ENCODE measurements at places on chromosomes 7 and 10. TPM values are rescaled to one million over a fixed set of nuclear protein-coding genes. Genes with fewer than 3 reads are reported as not detected.

DNA sequence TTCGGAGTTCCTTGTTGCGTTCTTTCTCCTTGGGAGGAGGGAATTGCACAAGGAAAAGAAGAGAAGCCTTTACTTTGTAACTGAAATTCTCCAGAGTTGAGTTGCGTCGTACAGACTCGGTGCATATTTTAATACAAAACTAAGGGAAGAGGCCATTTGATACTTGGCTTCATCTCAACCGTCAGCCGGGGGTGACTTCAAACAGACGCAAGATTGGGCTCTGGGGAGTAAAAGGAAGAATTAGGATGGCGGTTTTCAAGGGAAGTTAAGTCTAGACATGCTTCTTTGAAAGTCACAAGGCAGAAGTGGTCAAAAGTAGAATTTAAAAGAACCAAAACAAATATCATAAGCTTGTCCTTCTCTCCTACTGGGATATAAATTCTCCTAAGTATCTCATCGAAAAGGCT, 1.6 kb downstream of the PRR15 start:
- H3K27me3 ChIP-seq: no peaks in the 10 kb centered on the region
- peak overlapping the region; percentile 50 for H3K4me3 ChIP-seq
- H3K4me1 ChIP-seq: peaks cover 5% of the 10 kb centered on the region
- peak overlapping the region; percentile 53 for H3K27ac ChIP-seq
- no peak for DNase-seq
- H3K36me3 ChIP-seq: no peaks in the 10 kb centered on the region

DNA sequence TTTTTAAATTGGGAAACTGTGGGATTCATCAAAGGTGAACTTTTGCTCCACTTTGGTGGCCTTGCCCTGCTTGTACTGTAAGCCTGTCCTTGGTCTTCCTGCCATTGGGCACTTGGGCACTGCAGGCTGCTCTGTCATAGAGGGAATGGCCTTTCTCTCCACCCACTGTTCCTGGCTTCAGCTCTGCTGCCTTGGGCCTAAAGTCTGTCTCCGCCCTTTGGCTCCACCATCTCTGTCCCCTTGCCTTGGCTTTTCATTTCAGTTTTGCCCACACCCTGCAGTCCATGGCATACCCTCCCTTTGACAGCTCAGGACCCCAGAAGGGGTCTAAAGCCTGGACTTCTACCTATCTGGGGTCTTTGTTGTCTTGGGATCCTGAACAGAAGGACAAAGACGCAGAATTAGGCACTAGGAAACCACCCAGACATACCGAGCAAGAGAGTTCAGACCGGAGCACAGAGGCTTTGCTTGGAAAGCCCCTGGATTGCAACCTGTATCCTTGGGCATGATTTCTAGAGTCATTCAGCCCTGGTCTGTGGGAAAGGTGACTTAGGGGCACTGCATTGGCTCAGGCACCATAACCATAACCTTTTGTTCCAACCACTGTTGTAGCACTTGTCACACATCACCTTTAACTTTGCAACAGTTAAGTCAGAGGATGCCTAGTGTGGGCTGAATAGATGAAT, 5.2 kb upstream of the ARHGAP22 start:
- H3K4me1 ChIP-seq: no peaks in the 10 kb centered on the region
- no peaks in the 10 kb centered on the region for H3K36me3 ChIP-seq
- no peak overlapping the region for H3K27ac ChIP-seq

- H3K27ac ChIP-seq: peak overlapping the region; percentile 68
- DNase-seq: peak; percentile 90
- peaks cover 9% of the 10 kb centered on the region for H3K4me1 ChIP-seq
- H3K27me3 ChIP-seq: no peaks in the 10 kb centered on the region
- H3K36me3 ChIP-seq: no peaks in the 10 kb centered on the region
Observed at GRCh38 chr7:130141161-130141883, 63.9 kb downstream of the TMEM209 start.

- H3K4me1 ChIP-seq: peaks cover 6% of the 10 kb centered on the region
- no peak overlapping the region for H3K4me3 ChIP-seq
- H3K27me3 ChIP-seq: no peaks in the 10 kb centered on the region
- no peak overlapping the region for H3K27ac ChIP-seq
- no peaks in the 10 kb centered on the region for H3K36me3 ChIP-seq
Observed at GRCh38 chr7:4712281-4713182, 30.4 kb downstream of the FOXK1 start.

DNA sequence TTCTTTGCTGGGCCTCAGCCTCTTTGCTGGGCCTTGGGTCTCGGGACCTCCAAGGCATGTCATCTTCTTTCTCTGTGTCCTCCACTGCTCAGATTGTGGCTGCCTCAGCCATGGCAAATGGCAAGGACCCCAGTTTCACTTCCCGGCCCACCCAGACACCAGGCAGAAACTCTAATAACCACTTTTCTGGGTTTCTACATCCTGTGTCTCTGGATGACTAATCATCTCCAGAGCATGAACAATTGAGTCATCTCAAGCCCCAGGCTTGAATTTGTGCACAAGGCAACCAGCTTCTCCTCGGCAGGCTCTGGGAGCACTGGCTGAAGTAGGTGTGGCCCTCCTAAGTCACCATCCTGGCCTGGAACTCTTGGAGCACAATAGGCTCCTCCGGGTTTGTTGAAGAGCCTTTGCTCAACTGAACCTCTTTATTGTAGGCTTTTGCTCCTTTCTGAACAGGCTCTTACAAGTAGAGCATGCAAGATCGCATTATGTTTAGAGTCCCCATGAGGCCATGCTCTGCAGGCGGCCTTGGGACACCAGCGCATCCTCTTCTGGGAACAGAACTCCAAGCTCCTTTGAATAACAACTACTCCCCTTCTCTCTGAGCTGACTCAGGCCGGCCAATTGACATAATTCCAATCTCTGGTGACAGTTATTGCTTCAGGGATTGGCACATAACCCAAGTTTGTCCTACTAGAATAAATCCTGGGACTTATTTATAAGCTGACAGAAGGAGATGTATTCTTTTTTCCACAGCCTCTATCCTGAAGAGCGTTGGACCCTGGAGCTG, 218.1 kb downstream of the WDR11 start:
- no peak overlapping the region for H3K4me3 ChIP-seq
- H3K27ac ChIP-seq: no peak overlapping the region
- no peaks in the 10 kb centered on the region for H3K4me1 ChIP-seq
- no peaks in the 10 kb centered on the region for H3K27me3 ChIP-seq

DNA sequence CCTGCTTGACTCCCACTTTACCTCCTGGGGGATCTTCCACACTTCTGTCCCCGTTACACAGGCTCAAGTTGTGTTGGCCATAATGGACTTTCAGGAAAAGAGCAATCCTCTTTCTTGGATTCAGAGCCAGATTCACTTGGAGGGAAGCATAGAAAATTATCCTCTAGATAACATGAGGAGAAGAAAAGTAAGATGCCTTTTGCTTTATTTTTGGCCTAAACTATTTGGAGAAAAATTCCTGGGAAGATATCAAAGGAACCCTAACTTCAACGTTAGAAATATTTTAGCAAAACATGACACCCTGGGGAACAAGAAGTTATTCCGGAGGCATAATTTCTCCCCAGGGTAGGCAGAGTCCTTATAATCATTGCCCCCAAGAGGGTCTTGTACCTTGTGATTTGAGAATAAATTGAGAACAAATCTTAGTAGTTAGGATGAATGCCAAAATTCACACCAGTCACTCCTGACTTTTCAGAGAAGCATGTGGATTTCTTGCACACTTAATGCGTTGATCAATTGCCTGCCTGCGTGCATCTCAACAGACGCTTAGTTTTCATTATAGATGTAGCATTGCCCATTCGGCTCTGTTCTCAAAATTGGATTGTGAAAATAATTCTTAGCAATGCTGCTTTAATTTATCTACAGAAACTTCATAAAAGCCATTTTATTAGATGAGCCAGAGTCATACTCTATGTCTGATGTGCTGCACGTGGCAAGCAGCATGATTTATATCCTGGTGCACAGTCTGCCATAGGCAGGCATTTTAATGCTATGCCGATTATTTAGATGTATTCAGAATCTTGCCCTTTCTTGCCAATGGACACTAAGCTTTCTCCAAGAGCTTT, 224.4 kb downstream of the C7orf25 start:
- no peaks in the 10 kb centered on the region for H3K36me3 ChIP-seq
- H3K27ac ChIP-seq: no peak overlapping the region
- no peak for DNase-seq
- H3K27me3 ChIP-seq: no peaks in the 10 kb centered on the region
- no peak overlapping the region for H3K4me3 ChIP-seq

- no peaks in the 10 kb centered on the region for H3K4me1 ChIP-seq
- no peaks in the 10 kb centered on the region for H3K27me3 ChIP-seq
- H3K36me3 ChIP-seq: no peaks in the 10 kb centered on the region
- no peak overlapping the region for H3K27ac ChIP-seq
- DNase-seq: no peak
- H3K4me3 ChIP-seq: no peak overlapping the region
Observed at GRCh38 chr10:85864173-85864549, 502.4 kb downstream of the GRID1 start.

GRCh38 chr7:30475580-30475979, 3.0 kb downstream of the NOD1 start:
- peaks cover 39% of the 10 kb centered on the region for H3K4me1 ChIP-seq
- H3K27me3 ChIP-seq: no peaks in the 10 kb centered on the region
- no peaks in the 10 kb centered on the region for H3K36me3 ChIP-seq

- H3K4me3 ChIP-seq: no peak overlapping the region
- H3K27me3 ChIP-seq: no peaks in the 10 kb centered on the region
- no peaks in the 10 kb centered on the region for H3K4me1 ChIP-seq
- H3K36me3 ChIP-seq: no peaks in the 10 kb centered on the region
Observed at GRCh38 chr7:116018731-116019130, 11.8 kb downstream of the TFEC start.

- peak within 1 kb of the TSS; percentile 67 for H3K4me3 ChIP-seq
- no peaks in the 10 kb centered on the region for H3K36me3 ChIP-seq
- no peaks in the 10 kb centered on the region for H3K27me3 ChIP-seq
- H3K27ac ChIP-seq: peak within 1 kb of the TSS; percentile 95
Observed at GRCh38 chr10:24952143-24952706, at the start of gene PRTFDC1. Gene PRTFDC1 (minus strand): TSS chr10:24952606. CDS start chr10:24952575, 31 bp downstream.

GRCh38 chr10:45000752-45001380, at the start of gene ZNF22:
Gene ZNF22 (plus strand): TSS chr10:45000923. CDS start chr10:45003369, 2,446 bp downstream.
- H3K36me3 ChIP-seq: no peaks in the 10 kb centered on the region
- H3K27me3 ChIP-seq: no peaks in the 10 kb centered on the region
- peak within 1 kb of the TSS; percentile 64 for H3K4me3 ChIP-seq
- H3K4me1 ChIP-seq: peaks cover 19% of the 10 kb centered on the region
- H3K27ac ChIP-seq: peak within 1 kb of the TSS; percentile 75

DNA sequence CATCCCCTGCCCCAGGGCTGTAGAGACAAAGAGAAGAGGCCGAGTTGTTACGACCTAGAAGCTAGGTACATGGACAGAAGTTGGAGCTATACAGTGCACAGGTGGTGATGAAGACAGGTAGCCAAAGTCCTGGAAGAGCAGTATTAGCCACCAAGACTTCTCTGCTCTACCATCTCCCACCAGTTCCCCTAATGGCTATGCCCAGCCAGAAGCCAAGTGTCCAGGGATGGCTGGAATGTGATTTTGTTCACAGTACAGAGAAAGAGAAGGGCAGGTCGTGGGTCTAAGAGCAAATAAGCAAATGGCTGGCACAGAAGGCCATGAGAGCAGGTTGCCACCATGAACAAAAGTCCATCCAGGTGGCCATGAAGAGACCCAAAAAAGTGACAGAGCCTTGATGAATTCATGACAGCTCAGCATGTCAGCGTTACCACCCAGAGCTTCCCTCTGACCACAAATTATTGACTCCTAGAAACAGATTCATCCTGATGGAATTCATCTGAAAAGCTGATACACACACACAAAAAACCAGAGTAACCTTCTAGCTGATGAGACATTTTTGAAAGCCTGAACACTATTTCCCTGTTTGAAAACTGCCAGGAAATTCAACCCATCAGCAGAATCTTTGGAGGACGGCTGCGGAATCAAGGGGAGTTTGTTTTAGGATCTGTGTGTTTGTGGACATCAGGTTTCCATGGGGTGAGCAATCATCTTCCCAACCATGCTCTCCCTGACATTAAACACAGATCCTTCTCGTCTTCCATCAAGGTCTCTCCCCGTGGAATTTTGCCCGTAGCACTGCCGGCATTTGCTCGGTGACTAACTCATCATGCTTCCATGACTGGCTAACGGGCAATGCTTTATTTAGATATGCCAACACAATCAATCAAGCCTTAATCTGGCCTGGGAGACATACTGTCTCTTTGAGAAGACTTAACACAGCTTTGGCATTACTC, 906.7 kb upstream of the AUTS2 start:
- H3K4me3 ChIP-seq: no peak overlapping the region
- H3K27me3 ChIP-seq: no peaks in the 10 kb centered on the region
- H3K27ac ChIP-seq: no peak overlapping the region
- H3K4me1 ChIP-seq: no peaks in the 10 kb centered on the region

- H3K27me3 ChIP-seq: no peaks in the 10 kb centered on the region
- no peak overlapping the region for H3K4me3 ChIP-seq
- H3K27ac ChIP-seq: no peak overlapping the region
- H3K36me3 ChIP-seq: no peaks in the 10 kb centered on the region
- no peaks in the 10 kb centered on the region for H3K4me1 ChIP-seq
- no peak for DNase-seq
Observed at GRCh38 chr7:54769203-54769602, 10.2 kb upstream of the SEC61G start.

DNA sequence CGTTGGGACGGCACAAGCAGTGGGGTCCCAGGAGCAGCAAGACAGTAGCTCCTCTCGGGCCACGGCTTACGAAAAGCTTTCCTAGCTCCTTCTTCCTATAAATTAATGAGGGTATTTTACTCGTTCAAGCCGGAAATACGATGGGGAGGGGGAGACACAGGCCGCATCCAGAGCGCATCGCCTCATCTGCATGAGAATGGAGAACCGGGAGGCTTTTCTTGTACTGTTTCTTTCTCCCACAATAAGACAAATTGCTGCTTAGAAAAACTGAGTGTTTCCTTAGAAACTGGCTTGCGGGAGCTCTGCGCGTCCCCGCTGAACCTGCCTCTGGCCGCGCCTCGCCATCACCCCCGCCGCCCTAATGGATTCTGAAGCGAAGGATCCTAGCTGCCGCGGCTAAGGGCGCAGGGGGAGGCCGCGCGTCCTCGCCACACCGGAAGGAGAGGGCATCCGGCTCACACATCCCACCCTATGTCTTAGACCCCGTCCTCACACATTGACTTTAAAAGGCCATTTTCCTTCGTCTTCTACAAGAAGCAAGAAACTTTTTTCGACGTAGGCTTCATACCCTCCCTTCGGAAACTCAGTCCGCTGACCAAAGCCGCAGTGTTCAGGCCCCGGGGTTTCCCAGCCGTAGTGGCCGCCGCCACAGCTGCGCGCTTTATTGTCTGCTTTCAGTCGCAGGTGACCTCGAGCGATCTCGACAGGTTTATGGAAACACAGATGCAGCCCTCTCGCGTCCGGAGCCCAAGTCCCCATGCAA, 8.8 kb downstream of the NXPH1 start:
- no peak overlapping the region for H3K27ac ChIP-seq
- no peaks in the 10 kb centered on the region for H3K36me3 ChIP-seq
- no peaks in the 10 kb centered on the region for H3K4me1 ChIP-seq

GRCh38 chr10:2120746-2121145, 383.4 kb upstream of the ADARB2 start:
- H3K4me1 ChIP-seq: no peaks in the 10 kb centered on the region
- no peak overlapping the region for H3K27ac ChIP-seq
- no peaks in the 10 kb centered on the region for H3K36me3 ChIP-seq

- no peaks in the 10 kb centered on the region for H3K27me3 ChIP-seq
- H3K27ac ChIP-seq: no peak overlapping the region
- no peak overlapping the region for H3K4me3 ChIP-seq
- no peak for DNase-seq
- no peaks in the 10 kb centered on the region for H3K36me3 ChIP-seq
Observed at GRCh38 chr7:30975256-30975899, 11.6 kb downstream of the GHRHR start.

The PAX4 gene
- not detected for total RNA-seq

The SEMA3A gene
- 2.3 TPM for total RNA-seq

The BMPER gene
- total RNA-seq: 7.6 TPM

The TMEM140 gene
- total RNA-seq: 8.3 TPM

The PROSER2 gene
- total RNA-seq: 3.7 TPM

The CLDN4 gene
- 8.8 TPM for total RNA-seq

The CDH23 gene
- total RNA-seq: 108 TPM

The TRPV6 gene
- total RNA-seq: 1.5 TPM

Measured in ovary (tissue), 10 donors.